ENCODE measurements at places on chromosomes 2 and 18.

DNA sequence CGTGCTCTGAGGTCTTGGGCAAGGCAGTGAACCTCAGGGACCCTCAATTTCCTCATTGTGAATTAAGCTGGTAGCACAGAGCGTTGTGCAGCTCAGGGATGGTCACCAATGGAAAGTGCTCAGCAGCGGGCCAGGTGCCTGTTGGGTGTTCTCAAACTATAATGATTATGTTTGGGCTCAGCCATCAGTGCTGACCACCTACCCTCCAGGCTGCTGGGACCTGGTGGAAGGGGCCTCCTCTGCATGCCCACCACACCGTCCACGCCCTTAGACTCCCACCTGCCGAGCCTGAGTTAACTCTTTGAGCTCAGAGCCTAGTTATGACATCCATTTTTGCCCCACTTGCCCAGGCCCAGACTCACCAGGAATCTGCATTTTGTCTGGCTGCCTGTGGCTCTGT lies 35.0 kb downstream of the GLI2 start:
- DNase-seq, result no peak

- DNase-seq, result no peak
Observed at GRCh38 chr2:36362291-36362690, 6.7 kb downstream of the CRIM1 start.

- DNase-seq, result no peak
Observed at GRCh38 chr2:147888680-147889079, 43.9 kb downstream of the ACVR2A start.

DNA sequence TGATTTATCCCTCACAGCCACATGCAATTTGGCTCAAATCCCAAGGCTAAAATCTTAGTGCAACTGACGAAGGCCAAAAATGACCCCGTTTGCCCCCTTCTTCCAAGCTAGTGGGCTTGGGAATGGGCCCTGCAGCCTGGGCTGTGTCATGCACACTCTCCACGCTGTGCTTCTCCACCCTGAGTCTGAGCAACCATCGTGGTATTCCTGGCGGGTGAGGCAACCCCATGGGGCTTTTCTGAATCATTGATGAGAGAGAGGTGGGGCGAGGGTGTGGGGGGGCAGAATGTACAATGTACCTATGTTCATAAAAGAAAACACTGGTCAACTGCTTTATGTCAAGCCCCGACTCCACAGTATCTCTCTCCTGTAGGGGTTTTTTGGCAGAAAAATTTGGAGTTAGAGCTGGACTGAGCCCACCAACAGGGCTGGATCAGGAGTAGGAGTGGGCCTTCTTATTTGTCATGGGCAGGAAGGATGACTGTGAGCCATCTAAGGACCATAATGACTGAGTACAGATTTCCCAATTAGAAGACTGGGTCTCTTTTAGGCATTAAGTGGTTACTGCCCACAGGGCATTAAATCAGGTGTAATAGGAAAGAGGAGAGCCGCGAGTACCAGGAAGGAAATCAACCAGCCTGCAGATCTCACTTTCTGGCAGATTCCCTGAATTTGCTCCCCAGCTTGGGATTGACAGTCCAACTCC lies 8.9 kb downstream of the SULT1C2 start:
- DNase-seq, result no peak

Measured in activated CD8-positive, alpha-beta memory T cell treated with anti-CD3 and anti-CD28 coated beads for 48 hours (primary cell).